CD4-positive, alpha-beta T cell treated with Interleukin-1 beta for 1 hour (primary cell): ENCODE measurements at places on chromosomes 12 and 14.

- DNase-seq, result no peak
Observed at GRCh38 chr12:19659501-19659900, 220.2 kb downstream of the AEBP2 start.

DNA sequence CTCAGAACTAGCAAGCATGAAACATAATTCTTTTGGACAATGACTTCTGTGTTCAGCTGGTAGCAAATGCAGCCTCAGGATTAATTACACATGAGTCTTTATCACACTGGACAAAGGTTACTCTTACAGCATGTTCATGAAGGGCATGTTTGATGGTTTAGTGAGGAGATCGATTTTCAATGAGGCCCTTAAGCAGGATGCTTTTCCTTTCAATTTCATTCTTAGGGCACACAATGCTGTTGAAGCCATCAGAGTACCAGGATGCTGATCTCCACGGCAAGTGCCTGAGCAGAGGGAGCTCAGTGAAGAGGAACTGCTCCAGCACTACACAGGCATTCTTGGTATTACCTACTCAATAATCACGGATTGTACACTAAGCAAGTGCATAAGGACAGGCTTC lies 542.0 kb downstream of the SNAPC1 start:
- no peak for DNase-seq

DNA sequence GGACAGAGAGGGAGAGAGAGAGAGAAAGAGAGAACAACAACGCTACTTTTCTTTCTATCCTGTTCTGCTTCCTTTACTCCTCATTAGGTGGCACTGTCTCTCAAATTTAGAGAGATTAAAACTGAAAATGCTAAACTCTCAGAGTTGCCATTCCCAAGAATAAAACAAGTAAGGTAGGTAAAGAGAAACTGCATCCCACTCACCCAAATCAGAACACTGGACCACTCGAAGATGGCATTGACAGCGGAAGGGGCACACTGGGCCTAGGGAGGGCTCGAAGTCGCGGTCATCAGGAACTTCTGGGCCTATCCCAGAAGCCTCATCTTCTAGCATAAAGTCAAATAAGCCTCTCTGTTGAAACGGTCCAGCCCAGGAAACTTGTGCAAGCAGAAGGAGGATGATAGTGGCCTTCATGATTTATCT lies 4.5 kb downstream of the DCN start:
- no peak for DNase-seq

DNA sequence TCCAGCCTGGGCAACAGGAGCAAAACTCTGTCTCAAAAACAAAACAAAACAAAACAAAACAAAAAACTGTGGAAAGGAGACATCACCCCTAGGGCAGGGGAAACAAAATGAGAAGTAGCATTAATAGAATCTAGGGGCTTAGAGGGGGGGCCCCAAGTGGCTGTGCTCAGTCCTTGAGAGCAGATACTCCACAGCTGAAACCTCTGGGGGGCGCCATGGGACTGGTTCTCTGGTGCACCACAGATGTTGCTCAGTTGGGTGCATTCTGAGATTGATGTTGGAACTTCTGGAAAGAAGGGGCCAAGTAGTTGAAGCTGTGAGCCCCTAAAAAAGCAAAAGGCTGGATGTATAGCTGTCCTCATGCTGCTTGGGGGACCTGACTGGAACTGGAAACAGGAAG lies 11.8 kb upstream of the SYNE2 start:
- peak; percentile 63 for DNase-seq

DNA sequence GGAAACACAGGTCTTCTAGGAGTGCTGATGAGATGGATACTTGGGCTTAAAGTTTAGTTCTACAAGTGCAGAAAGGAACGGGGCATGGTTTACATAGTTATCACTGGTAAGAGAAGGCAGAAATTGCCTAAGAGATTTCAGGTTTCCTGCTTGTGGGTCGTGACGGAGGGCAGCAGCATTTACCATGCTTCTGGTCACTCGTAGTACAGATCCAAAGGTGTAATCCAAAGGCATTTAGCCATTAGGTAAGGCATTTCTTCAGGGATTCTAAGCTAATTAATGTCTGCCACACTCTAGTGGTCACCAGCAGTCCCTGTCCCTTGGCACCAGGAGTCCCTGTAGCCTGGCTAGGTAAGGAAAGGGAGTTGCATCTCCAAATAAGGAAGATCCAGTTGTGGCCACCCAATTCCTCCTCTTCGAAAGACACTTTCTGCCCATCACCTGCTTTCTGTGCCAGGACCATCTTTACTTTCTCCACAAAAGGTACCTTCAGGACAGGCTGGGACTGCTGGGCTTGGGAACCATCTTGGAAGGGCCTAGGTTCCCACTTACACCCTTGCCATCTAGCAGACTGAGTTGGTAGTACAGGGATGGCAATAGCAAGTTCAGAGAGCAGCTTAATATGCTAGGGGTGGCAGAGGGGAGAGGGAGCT lies 1.5 kb downstream of the GSTZ1 start:
- DNase-seq, result no peak

- no peak for DNase-seq
Observed at GRCh38 chr14:29042551-29042950, 276.0 kb downstream of the FOXG1 start.

- DNase-seq, result no peak
Observed at GRCh38 chr14:104196461-104197140, 58.2 kb downstream of the KIF26A start.

DNA sequence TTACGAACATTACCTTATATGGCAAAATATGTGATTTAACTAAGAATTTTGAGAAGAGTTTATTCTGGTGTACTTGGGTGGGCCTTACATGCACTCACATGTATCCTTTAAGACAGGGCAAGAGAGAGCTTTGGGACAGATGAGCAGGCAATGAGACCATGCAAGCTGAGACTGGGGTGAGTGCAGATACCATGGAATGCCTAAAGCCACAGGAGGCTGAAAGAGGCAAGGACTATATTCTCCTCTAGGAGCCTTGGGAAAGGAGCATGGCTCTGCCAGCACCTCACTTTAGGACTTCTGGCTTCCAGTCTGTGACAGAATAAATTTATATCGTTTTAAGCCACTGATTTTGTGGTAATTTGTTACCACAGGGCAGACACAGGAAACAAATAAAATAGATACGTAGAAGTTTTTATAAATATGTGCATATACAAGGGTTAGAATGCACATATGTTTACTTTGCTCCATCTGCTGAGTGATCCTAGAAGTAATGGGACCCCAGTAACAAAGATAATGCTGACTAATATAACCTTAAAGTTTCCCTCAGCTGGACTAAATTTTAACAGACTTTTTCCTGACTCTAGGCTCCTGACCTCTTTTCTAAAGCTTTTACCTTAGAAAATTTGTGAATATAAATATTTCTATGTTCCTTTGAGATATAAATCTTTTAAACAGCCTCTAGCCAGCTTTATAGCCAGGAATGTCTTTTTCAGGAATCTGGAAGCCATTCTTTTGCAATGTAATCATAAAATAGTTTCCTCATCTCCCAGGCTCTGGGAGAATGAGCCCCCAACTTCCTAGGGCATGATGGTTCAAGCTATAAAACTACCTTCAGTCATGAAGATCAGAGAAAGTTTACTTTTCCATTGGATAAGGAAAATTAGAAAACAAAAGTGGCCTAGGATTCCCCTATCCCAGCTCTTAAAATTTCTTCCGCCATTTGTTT lies 216.8 kb downstream of the PPFIA2 start:
- no peak for DNase-seq

DNA sequence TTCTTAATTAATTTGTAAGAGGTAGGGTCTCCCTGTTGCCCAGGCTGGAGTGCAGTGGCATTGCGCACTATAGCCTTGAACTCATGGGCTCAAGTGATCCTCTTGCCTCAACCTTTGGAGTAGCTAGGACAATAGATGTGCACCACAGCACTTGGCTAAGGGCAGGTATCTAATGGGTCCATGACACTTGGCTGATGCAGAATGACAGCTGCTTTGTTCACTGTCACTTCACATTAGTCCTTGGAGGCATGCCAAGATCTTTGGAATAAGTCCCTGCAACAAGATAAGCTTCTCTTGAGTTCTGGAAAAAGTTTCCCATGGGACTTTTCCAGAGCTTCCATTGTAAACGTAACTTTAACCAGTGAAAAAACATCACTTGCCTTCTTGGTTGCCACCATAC lies 23.4 kb downstream of the COQ6 start:
- no peak for DNase-seq

DNA sequence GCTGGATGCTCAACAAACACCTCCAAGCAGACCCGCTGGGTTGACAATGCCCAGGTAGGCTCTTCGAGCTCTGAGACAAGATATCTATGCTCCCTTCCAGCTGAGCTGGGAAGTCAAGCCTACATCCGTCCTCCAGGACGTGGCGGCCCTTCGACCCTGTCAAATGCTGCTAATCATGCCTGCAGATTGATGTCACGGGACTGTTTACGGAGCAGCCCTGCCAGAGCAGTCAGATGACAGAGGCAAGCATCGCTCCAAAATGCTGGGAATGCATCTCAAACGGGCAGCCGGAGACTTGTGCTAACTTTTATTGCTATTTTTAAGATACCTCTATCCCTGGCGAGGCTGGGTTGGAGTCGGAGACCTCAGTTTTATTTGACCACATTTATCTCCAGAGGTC lies 139.2 kb downstream of the NTF3 start:
- no peak for DNase-seq

DNA sequence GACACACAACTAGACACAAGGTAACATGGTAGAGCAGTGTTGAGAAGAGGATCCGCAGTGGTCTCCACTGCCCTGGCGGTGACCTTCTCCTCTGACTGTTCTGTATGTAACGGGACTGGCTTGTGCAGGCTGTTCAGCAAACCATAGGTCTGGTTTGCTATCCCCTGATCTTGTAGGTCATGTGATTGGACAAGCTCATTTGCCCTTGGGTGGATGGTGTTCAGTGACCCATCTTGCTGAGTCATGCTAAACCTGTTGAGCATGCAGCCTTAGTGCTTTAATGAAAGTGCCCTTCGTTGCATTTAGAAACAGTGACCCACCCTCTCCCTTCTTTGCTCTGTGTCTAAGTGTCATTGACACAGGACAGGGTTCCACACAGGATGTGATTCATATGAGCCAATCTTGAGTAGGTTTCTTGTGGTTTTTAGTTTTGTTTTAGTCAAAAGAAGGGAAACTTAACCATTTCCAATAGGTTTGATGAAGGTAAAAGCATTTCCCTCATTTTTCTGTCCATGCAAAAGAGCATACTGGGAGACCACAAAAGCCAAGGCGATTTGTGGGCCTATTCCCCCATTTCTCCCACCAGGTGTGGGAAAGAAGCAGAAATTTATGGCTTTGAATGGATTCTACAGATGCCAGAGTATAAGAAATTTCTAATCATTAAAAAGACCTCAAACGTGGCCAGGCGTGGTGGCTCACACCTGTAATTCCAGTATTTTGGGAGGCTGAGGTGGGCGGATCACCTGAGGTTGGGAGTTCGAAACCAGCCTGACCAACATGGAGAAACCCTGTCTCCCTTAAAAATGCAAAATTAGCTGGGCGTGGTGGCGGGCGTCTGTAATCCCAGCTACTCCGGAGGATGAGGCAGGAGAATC lies 32.6 kb upstream of the HIF1A start:
- DNase-seq, result peak; percentile 73

GRCh38 chr12:1288333-1288732 lies 297.3 kb downstream of the ERC1 start:
- DNase-seq, result no peak

DNA sequence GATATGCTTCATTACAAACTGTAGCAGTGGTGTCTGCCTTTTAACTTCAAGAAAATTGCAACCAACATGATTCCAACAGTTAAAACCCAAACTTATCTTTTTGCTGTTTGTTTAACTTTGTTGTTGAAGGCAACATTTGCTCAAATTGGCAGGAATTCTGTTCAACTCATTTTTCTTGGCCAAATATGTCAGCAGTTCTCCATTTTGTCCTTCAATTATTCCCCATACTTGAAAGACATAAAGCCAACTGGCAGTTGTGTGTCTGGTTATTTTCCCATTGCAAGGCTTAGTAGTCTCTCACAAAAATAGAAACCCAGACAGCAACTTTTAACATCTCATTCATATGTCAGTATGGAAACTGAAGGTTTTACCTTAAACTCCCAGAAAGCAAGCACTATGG lies 146.3 kb downstream of the LRIG3 start:
- DNase-seq, result no peak

DNA sequence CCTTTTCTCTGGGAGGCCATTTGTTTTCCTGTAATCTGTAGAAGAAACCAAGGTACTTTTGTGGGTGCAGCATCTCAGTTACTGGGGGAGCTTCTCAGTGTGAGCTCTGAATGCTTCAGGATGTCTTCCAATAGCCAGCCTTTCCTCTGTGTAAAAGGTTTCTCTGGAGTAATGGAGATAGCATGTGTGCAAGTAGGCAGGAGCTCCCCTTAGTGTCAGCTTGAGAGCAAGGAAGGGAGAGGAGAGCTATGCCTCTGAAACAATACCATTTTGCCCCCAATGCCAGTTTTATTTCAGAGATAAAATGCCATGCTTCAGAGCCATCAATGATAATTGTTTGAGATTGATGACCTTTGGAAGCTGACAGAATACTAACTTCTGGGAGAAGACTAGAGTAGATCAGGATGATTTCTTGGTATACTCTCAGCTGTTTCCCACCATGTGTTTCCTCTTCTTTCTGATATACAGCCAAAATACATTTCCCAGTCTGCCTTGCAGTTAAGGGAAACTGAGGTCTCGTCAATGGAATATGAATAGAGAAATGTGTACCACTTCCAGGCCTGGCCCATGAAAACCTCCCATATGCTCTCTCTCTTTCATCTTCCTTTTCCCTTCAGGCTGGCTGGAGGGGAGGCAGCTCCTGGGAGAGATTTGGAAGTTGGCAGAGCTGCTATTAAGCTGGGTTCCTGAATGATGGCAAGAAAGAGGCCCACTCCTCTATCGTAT lies 125.7 kb downstream of the CRADD start:
- DNase-seq, result no peak

DNA sequence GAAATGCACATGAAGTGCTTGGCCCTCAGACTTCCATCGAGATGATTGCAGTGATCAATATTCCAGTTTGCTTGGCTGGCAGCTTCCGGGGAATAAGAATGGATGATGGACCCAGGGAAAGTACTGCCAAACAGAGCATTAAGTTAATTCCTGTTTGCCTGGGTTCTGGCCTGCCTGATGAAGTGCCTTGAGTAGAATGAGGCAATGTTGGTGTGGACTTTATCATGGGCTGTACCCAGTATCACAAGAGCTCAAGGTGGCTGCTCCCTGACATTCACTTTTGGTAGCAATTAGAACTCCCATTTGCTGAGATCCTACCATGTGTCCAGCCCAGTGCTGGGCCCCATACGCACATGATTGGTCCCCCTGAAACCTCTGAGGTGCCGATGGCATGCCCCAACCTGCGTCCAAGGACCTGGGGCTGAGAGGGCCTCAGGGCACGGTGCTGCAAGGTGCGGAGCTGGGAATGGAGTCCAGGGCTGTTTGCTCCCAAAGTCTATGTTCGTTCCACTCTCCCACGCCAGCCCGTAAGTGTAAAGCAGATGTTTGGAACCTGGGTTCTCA lies 80.7 kb downstream of the SLC25A47 start:
- no peak for DNase-seq
